ENCODE measurements at places on chromosomes 1 and 21.

DNA sequence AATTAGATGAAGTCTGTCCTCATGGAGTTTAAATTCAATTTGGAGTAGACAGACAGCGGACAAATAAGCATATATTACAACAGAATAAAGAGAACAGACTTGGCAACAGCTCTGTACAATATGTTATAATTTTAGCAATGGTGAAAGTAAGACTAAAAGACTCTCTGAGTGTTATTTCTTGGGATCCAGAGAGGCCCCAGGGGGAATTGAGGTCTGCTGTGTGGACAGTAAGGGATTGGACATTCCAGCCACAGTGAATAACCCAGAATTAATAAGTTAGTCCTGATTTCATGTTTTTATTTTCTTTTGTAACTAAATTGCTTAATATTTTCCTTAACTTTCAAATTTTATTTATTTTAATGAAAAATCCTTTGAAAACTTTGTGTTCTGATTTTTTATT lies 101.7 kb downstream of the PATJ start:
- no peak for DNase-seq

DNA sequence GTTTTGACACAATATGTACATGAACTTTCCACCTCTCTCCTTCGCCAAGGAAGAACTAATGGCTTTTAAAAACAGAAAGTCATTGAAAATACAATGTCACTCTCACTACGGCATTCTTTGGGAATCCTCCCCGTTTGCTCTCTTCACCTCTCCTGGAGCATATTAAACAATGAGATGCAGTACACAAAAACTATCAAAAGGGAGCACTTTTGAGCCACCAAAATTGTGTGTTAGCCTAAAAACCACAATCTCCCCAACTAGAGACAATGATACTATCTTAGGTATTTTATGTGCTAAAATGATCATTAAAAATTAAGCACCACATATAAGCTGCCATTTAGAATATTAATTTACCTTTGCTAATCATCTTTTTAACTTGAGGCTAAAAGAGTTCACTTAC lies 425.5 kb downstream of the KCTD3 start:
- no peak for DNase-seq

DNA sequence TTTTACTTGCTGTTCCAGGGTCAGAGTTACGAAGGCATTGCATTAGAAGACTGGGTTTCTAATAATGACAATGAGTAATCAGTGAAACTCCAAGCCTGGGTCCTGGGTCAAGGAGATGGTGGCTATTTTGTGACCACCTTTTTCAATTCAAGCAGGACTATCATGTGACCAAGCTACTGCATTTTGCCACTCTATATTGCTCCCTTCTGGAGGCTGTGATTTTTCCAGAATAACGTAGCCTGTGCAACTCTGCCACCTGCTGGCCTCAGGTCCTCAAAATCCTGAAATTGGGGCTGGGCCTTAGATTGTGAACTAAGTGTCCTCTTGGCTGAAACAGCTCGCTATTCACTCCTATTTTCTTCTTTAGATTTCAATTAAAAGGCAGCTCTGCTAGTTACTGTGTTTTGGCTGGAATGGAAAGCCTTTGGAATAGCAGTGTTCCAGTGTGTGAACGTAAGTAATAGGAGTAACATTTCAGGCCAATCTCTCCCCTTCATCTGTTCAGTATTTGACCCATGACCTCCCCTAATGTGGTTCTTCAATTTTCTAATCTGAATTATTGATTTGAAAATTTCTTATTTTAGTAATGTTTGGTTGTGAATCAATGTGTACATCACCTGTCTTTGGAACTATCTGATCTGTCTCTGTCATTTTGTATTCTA lies 52.9 kb upstream of the CD46 start:
- peak; percentile 12 for DNase-seq

DNA sequence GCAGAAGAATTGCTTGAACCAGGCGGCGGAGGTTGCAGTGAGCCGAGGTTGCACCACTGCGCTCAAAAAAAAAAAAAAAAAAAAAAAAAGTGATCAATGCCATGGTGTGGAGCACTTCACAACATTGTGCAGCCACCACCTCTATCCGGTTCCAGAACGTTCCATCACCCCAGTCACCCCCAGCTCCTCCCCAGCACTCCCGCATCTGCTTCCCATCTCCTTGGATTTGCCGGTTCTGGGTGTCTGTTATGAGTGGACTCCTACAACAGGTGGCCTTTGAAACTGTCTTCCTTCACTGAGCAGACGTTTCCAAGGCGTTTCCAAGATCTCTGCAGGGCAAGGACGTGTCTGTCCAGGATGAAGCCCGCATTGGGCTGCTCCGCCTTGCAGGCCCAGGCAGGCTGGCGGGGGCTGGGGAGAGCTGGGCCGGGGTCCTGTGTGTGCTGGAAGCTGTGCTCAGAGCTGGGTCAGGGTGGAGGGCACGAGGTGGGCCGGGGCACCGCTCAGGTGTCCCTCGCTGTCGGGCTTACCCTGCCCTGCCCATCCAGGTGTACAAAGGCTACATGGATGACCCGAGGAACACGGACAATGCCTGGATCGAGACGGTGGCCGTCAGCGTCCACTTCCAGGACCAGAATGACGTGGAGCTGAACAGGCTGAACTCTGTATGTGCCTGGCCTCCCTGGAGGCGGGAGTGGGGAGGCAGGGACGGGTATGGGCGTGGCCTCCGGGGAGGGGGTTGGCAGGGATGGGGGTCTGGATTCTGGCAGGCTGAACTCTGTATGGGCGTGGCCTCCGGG lies 14.9 kb upstream of the LRRC3 start:
- DNase-seq: no peak

GRCh38 chr1:231781892-231782291 lies 155.3 kb downstream of the DISC1 start:
- no peak for DNase-seq

- DNase-seq: no peak
Measured at GRCh38 chr1:23178950-23179349, 10.3 kb upstream of the LUZP1 start.

DNA sequence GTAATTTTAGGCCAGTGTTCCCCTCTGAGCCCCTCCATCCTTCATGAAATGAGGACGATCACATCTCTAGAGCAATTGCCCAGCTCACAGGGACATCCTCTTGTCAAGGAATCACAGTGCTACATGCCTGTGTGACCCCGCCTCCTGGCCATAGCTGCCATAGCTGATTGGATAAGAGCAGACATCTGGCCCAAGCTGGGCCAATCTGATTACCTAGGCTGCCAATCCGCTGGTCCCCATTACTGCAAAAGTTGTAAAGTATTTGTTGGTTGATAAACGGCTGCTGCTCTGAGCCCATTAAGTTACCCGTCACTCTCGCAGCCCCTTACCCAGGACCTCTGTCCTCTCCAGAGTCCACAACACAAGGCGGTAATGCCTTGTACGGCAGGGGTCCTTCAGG lies 8.3 kb downstream of the NT5C1A start:
- no peak for DNase-seq

GRCh38 chr1:241810769-241811405 lies 37.1 kb upstream of the EXO1 start:
- no peak for DNase-seq

DNA sequence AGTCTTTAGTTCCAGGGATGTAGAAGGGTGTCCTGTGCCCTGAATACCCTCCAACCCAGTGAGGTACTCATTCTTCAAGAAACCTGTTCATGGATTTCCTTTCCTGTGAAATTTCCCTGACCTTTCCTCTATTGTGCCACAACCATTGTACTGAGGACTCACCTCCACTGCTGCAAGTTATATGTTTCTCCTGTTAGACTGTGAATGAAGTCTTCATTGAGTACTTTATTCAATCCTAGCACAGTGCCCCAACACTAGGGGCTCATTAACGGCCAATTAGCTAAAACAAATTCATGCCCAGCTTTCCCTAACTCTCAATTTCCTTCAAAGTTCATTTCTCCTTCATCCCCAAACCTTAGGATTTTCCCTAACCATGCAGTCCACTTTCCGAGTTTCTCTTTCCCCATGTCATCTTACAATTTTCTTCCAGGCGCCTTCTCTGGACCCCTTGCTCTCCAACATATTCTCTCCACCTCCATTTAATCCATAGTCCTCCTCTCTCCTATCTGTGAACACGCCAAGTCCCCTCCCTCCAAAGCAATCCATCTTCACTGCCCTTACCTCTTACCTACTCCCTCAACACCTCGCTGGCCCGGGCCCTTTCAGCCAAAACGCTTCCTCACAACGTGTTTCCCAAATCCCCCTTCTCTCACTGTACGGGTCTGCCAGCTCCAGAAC lies 1.3 kb downstream of the TRIM33 start:
- no peak for DNase-seq

GRCh38 chr1:233157245-233157644 lies 138.3 kb downstream of the PCNX2 start:
- no peak for DNase-seq

DNA sequence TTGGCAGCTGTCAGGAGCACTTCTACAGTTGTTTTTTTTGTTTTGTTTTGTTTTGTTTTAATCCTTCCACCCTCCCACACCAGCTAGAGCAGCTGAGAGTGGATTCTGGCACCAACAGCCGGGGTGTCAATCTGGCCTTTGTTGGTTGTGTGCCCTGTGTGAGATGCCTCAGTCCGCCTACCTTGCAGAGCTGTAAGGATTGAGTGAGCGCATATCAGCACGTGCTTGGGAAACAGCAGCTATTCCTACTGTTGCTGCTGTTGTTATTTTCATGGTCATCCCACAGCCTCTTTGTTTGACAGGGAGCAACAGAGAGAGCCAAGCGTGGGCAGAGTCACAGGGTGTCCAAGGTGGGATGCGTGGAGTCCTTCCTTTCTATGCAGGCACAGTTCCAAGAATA lies 50.4 kb downstream of the PGBD5 start:
- DNase-seq: no peak

- DNase-seq: no peak
Measured at GRCh38 chr1:95233319-95233736, 682 bp upstream of the RWDD3 start.

DNA sequence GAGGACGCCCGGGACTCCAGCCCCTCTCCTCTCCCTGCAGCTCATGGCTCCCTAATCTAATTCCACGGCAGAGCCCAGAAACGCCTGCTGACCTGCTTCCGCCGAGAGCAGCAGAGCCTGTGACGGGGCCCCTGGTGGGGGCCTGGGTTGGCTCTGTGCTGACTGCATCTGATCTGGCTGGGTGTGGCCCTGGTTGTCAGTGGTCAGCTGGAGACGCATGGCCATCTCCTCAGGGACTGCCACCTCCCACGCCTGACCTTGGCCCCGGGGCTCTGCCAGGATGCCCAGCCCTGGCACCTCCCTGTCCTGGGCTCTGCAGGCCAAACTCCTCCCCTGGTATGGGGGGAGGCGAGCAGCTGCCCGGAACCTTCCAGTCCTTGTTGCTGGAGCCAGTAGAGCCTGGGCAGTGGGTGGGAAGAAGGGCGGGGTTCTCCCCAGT lies 1.1 kb upstream of the PLCH2 start:
- no peak for DNase-seq

DNA sequence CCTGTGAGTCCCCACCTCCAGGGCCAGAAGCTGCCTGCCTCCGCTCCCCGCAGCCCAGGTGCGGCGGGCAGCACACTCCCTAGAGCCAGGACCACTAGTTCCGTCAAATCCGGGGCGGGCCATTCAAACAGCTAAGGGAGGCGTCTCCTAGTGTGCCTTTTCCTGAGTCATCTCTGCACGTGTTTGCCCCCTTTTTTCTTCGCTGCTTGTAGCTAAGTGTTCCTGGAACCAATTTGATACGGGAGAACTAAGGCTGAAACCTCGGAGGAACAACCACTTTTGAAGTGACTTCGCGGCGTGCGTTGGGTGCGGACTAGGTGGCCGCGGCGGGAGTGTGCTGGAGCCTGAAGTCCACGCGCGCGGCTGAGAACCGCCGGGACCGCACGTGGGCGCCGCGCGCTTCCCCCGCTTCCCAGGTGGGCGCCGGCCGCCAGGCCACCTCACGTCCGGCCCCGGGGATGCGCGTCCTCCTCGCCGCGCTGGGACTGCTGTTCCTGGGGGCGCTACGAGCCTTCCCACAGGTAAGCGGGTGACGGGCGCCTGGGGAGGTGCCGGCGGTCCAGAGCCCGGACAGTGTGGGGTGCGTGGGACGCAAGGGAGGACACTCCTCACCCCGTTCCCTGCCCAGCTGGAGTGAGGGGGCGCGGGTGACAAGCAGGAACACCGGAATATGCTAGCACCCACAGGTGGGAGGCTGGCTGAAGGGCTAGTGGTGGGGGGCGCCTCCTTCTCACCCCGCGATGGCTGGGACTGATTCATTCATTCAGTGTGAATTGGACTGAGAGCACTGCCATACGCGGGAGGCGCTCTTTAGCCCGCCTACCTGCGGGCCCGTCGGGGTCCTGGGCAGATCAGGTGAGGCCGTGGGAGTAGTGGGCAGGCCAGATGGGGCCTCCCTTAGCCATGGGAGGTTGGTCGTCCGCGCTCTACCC lies at the start of gene TNFRSF8:
Gene TNFRSF8, plus strand, starts transcription at position 163 of the 932 bp plus-strand sequence. Its CDS starts 296 bp downstream, at position 459.
- no peak for DNase-seq
